ENCODE measurements at places on chromosomes 2 and 18.

GRCh38 chr18:34039201-34039600 is 185.5 kb downstream of the NOL4 start:
- no peak for DNase-seq

DNA sequence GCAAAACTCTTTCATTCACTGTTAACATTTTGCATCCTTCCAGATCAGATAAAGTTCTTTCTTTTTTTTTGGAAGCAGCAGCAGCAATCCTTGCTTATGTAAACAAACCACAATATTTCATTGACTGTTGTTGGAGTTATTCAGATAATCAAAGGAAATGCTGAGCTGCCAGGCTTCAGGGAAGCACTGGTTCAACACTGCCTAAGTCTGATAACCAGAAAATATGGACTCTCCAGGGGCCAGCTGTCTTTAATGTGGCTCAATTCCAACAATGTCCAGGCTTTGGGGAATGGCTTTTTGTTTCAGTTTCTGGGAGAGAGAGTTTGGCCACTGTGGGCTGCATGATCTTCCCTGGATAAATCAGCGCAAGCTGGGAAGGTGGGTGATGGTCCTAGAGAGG is 354.3 kb downstream of the AKAIN1 start:
- DNase-seq, result no peak

GRCh38 chr2:12513339-12513738 is 203.4 kb upstream of the TRIB2 start:
- DNase-seq, result no peak

GRCh38 chr18:12637901-12638643 is 19.8 kb downstream of the SPIRE1 start:
- no peak for DNase-seq

- no peak for DNase-seq
Measured at GRCh38 chr2:103183061-103183460, 421.2 kb downstream of the TMEM182 start.

DNA sequence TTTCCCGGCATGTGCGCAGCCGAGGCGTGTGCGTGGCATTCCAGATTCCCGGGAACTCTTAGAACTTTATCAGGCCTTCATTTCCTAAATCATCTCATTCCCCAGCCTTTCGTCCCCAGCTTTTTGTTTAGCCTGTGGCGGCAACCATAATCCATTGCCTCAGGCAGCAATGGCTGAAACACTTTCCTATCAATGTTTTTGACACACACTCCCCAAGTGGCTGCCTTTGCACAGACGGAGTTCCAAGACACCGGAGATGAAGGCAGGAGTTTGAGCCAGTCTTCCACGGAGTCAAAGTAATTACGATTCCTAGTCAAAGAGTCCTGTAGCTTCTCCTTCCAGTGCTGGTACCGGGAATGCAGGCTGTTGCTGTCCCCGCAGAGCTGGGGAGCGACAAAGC is 64.8 kb downstream of the KCNG2 start:
- DNase-seq, result no peak

- no peak for DNase-seq
Measured at GRCh38 chr2:2564300-2565078, 233.4 kb upstream of the MYT1L start.

GRCh38 chr2:186460465-186460864 is 25.6 kb upstream of the ZC3H15 start:
- no peak for DNase-seq

- no peak for DNase-seq
Measured at GRCh38 chr2:227942965-227943364, 71.5 kb downstream of the DAW1 start.

DNA sequence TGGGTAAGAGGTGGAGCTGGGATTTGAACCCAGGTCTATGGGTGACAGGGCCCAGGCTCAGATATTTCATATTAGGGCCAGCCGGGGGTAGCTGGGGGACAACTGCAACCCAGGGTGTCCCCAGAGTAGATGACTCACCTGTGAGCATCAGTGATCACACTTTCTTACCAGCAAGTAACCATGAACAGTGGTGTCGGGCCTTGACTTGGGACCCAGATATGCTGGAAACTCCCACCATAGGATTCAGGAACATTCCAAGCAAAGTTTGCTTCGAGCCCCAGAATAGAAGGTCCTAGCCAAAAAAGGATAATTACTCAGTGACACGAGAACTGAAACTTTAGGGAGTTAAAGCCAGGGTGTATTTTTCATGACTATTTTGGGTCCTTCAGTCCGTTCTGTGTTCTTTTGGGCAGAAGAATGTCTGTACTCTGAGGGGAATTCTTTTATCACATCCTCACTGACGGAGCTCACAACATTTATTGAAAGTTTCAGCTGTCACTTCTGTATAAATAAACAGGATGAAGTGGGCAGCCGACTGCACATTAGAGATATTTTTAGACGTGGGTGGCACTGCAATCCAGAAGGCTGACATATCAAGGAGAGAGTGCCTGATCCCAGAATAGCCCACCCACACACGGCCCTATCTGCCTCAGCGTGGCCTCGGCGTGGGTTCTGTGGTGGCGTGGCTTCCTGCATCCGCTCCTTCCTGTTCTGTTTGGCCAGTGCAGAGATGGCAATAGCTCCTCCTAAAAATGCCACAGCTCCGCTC is 45.6 kb downstream of the RAMP1 start:
- no peak for DNase-seq

GRCh38 chr2:201806442-201807170 is at the start of gene CDK15:
TSS of gene CDK15 (plus strand) at chr2:201806537. CDS start at chr2:201806665, 128 bp downstream.
- DNase-seq, result no peak

GRCh38 chr18:79914614-79915160 is 36.8 kb downstream of the SLC66A2 start:
- DNase-seq, result no peak

GRCh38 chr18:73879328-73879727 is 268.3 kb downstream of the FBXO15 start:
- DNase-seq, result no peak

GRCh38 chr2:69119104-69119894 is 106.3 kb downstream of the ANTXR1 start:
- DNase-seq, result no peak

DNA sequence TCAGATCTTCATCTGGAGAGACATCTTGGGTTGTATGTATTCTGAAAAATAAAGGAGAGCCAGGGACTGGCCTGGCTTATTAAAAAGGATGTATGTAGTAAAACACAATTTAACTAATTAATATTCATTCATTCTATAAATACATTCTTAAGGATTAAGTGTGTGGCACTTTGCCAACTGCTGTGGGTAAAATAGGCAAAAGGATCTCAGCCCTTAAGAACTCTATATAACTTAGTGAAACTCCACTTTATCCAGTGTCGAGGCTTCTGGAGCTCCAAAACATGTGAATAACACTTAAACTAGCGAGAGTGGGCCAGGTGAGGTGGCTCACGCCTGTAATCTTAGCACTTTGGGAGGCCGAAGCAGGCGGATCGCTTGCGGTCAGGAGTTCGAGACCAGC is 7.7 kb upstream of the STK39 start:
- no peak for DNase-seq

- DNase-seq, result no peak
Measured at GRCh38 chr18:68769461-68769860, 28.4 kb upstream of the CCDC102B start.

DNA sequence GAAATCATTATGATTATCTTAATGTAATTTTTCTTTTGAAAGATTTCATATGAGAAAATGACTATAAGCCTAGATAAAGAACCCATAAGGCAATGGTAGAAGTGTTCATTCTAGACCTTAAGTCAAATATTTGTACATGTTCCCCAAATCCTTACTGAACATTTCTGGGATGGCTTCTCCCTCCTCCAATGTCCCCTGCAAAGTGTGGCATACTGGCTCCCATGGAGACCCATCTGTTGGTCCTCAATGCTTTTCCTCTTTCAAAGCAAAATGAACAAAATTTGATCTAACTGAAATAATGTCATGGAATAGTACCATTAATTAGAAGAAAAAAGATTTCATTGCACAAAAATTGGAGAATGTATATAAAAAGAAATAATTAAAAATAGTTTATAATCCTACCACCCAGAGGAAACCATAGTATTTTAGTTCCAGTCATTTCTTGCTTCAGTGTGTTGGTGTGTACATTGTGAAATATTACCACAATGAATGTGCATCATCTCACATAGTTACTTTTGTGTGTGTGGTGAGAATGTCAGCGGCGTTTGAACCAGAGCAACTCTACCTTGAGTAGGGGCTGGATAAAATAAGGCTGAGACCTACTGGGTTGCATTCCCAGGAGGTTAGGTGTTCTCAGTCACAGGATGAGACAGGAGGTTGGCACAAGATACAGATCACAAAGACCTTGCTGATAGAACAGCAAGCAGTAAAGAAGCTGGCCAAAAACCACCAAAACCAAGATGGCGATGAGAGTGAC is 181.3 kb downstream of the UXS1 start:
- no peak for DNase-seq

GRCh38 chr2:229454934-229455631 is 184.0 kb upstream of the PID1 start:
- no peak for DNase-seq

DNA sequence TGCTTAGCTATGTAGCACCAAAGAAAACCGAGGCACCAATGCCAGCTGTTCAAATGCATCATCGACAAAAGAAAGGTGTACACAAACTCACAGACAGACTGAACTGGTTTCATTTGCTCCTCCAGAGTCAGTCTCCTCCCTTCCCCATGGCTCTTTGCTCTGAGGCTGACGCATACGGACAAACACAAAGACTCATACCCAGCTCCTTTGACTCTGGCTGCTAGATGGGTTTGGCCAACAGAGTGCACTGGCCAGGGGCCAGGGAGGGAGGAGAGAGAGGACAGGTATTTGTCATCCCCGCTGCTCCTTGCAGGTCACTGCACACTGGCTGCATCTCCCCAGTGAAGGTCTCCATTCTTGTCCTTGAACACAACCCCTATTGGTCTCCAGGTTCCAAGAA is 40.7 kb downstream of the DNER start:
- DNase-seq, result no peak

- no peak for DNase-seq
Measured at GRCh38 chr2:157922815-157923214, 46.7 kb upstream of the ACVR1 start.

GRCh38 chr18:47346016-47346415 is 94.6 kb upstream of the SKOR2 start:
- DNase-seq, result no peak

DNA sequence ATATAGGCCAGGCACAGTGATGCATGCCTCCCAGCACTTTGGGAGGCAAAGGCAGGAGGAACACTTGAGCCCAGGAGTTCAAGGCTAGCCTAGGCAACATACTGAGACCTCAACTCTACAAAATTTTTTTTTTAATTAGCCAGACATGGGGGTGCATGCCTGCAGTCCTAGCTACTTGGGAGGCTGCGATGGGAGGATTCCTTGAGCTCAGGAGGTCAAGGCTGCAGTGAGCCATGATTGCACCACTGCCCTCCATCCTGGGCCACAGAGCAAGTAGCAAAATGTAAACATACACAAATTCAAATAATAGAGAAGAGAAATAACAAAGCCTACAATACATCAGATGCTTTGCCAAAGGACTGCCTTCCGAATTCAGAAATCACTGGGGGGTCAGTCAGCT is 7.0 kb upstream of the SP3 start:
- no peak for DNase-seq

- no peak for DNase-seq
Measured at GRCh38 chr18:58105888-58106260, 61.8 kb downstream of the NEDD4L start.

- DNase-seq, result no peak
Measured at GRCh38 chr18:77635858-77636257, 386.2 kb downstream of the GALR1 start.

- no peak for DNase-seq
Measured at GRCh38 chr2:127859712-127860085, 1.7 kb upstream of the POLR2D start.

DNA sequence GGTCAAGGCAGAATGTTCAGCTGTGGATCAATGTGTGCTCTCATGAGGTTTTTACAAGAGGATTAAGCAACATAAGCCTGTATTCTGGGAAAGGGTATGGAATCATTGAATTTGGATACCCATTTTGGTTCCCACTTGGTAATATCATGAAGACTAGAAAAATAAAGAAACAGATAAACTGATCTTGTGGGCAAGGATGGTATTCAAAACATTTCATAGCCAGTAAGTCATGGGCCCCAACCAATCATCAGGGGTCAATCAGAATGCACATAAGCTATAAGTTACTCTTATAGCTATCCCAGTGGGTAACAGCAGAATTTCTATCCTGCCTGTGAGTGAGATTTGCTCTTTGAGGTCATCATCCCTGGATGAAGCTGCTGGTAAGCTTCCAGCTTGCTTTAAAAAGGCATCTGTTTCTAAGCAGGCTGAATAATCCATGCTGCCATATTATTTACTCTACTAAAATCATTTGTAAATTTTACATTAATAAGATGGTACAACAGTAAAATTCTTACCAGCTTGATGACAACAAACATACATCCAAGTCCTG is 291.2 kb downstream of the RAD51AP2 start:
- DNase-seq, result no peak

- no peak for DNase-seq
Measured at GRCh38 chr2:113174376-113174750, 592 bp downstream of the PSD4 start.

DNA sequence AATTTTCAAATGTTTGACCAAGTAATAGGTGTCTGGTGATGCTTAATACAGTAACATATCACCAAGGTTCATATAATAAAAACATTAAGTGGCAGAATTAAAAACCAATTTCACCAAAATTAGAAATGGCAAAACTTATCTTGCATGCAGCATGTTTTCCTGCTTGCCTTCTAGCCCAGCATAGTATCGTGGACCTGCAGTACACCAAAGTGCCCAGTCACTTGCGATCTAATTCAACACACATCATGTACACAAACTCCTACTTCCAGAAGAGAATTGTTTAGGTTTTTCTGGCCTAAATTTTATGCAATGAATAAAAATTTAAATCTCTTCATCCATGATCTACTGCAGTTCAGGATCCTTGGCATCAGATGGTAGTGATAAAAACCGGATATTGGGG is 28.9 kb downstream of the LPIN2 start:
- no peak for DNase-seq

GRCh38 chr2:48600917-48601316 is 16.7 kb upstream of the GTF2A1L start:
- no peak for DNase-seq

DNA sequence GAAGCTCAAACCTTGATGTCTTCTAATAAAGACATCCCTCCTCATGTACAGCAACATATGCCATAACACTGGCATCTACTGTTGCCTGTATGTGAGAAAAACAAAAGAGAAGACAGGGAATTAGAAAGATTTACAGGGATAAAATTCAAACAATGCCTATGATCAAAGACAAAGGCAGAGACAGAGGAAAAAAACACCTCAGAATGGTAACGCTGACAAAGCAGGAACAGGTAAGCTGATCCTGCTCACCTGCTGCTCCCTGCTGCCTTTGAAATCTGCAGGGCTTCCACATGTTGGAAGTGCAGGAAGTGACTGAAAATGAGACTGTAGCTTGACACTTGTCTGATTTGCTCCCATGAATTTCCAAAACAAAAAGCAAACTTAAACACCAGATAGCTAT is 90.2 kb upstream of the DNAJC10 start:
- no peak for DNase-seq
